ENCODE measurements at places on chromosomes 11 and 22.

DNA sequence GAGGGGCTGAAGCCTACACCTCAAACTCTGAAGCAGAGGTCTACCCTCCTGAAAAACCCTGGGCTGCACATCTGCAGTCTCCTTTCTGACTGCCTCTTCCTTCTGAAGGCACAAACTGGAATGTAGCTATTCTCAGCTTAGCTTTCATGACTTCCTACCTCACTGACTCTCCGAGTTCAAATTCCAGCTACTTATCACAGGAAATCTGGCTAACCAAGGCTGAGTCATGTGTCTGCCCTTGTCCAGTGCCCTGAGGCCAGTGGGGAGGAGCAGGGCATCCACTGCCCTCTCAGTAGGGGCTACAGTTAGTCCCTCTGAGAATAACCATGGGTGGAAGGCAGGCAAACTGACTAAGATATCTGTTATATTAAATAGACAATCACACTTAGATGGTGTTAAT, 29.2 kb downstream of the PDGFD start:
- no peak for DNase-seq

- DNase-seq = no peak
Measured at GRCh38 chr11:47499161-47499560, 50.2 kb upstream of the RAPSN start.

- no peak for DNase-seq
Measured at GRCh38 chr11:1116104-1116503, 41.4 kb downstream of the MUC2 start.

GRCh38 chr11:28228196-28228895, 120.2 kb downstream of the METTL15 start:
- no peak for DNase-seq

DNA sequence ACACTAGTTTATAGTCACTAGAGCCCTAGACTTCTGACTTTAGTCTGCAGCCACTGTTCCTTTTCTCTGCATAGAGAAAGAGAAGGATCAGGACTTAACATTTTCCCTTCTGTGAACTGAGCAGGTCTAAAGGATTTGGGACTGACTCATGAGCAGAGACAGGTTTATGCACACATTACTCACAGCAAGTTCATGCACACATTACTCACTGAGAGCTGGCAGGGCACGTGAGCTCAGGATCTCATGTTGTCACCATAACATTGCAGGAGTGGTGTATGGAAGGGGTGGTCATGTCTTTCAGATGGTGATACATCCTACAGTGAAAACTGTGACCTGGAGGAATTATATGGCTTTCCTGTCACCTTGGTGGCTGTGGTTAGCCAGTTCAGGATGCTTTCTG, 56.4 kb downstream of the CEP164 start:
- no peak for DNase-seq

DNA sequence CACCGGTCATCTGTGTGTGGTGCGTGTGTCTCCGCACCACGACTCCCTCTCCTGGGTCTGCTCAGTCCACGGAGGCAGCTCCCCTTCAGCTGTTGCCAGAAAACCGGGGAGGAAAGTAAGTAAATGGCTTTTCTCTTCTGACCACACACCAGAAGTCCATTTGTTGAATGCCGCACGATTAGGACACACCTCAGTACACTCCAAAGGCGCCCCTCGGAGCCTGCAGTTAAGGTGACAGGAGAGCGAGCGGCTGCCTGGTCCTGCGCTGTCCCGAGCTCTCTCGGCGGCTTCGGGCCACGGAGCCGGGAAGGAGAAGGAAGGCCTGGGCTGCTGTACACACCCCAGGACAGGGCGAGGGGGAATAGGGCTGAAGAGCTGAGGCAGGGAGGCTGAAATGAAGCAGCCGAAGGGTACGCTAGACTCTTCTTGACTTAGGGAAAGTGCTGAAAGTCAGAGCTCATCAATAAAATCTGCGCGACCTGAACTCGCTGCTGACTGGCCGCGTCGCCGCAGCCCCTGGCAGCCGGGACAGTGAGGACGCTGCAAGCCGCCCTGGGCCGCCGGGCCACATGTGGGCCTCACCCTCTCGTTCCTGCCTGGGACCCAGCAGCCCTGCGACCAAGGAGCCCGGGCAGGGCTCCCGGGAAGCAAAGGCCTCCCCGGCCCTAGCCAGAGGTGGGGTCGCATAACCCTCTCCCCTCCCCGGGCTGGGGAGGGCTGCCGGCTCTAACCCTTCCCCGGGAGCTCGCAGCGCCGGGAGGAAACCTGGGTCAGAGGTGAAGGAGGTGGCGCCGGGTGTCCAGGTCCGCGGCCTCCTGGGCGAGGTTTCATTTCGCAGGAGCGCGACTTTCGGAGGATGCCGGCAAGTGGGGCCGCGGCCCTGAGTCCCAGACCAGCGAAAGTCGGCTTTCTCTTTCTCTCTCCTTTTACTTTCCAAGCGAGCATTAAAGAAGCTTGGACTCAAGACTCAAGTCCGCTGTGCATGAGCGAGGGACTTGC, 1.6 kb upstream of the PAX6 start:
- DNase-seq = peak; percentile 94

- no peak for DNase-seq
Measured at GRCh38 chr11:91147885-91148284, 925.0 kb upstream of the CHORDC1 start.

- peak; percentile 81 for DNase-seq
Measured at GRCh38 chr11:2194877-2195755, 23.5 kb upstream of the TH start.

DNA sequence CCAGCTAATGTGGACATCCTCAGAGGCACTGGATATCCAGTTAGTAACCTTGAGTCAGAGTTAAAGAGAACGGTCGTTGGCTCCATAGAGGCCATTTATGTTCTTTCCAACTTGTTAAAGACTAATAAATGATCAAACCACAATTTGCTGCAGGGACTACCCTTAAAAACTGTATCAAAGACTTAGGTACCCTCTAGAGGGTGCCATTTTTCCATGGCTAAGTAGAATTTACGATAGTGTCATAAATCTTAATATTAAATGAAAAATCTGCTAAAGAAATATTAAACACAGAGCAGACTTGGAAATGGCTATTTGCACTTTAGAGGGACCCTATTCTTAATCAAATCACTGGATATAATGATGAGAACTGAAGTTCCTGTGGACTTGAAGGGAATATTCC, 685.2 kb upstream of the CHORDC1 start:
- DNase-seq = no peak

DNA sequence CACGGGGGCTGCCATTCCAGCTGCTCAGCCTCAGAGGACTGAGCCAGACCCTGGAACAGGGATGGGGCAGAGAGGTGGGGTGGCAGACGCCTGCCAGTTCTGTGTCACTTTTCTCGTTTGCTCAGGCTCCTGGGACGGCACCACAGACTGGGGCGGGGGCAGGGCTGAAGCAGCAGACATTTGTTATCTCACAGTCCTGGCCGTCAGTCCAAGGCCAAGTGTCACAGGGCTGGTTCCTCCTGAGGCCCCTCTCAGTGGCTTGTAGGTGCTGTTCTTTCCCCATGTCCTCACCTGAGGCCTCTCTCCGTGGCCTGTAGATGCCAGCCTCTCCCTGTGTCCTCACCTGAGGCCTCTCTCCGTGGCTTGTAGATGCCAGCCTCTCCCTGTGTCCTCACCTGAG, 24.7 kb downstream of the TPCN2 start:
- DNase-seq = no peak

DNA sequence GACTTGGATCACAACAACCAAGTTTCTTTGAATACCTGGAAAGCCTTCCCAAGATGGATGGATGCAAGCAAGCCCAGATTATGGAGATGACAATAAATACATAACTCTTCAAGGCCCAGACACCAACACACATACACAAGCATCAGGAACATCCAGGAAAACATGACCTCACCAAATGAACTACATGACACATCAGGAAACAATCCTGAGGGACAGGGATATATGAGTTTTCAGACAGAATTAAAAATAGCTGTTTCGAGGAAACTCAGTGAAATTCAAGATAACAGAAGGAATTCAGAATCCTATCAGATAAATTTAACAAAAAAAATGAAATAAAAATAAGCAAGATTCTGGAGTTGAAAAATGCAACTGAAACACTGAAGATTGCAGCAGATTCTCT, 659.4 kb downstream of the METTL15 start:
- no peak for DNase-seq

DNA sequence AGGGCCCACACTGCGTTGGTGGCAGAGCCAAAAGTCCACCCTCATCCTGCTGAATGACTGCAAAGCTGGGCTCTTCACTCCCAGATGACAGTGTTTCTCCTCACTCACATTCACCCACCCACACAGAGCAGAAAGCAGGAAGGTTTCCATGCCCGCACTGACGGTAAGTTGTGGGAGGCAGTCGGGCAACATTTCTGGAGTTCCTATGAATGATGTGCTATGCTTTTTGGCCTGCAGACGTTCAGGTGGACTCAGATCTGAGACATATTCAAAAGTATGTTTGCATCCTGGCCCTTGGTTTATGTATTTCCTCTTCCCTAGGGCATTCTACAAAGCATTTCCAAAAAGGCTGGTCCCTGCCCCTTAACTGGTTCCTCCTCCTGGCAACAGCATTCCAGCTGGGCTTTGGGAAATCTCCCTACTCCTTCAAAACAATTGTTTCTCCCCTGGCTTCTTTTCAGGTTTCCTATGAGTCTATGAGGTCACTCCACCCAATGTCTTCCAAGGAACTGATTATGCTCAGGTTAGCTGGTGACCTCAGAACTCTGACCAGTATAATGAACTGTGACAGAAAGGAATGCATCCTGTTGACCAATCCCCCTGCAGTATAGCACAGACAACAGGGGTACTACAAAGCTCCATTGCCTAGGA, 36.4 kb downstream of the PACSIN2 start:
- peak; percentile 56 for DNase-seq

- DNase-seq = no peak
Measured at GRCh38 chr11:8914661-8915018, 3.7 kb downstream of the AKIP1 start.

DNA sequence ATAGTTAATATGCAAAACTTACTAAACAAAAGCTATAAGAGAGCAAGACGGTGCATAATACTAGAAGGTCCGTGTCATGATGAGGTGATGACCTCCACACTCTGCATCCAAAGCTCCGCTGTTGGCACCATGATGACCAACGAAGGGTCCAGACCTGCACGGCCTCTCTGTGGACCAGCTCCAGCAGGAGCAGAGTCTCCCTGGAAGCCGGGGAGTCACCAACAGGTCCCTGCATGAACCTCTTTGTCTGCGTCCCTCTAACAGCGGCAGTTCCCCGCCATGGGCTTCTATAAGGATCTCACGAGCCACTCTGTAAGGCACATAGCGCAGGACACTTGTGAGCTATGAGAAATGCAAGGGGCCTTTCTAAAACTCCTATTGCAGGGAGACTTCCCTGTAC, 517.3 kb downstream of the BRD1 start:
- no peak for DNase-seq

- DNase-seq = peak; percentile 60
Measured at GRCh38 chr11:23540101-23540561, 679.9 kb upstream of the CCDC179 start.

DNA sequence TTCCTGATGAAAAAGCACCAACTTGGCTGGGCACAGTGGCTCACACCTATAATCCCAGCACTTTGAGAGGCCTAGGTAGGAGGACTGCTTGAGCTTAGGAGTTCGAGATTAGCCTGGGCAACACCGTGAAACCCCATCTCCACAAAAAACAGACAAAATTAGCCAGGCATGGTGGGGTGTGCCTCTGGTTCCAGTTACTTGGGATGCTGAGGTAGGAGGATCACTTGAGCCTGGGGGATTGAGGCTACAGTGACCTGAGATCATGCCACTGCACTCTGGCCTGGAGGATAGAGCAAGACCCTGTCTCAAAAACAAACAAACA, 3.0 kb downstream of the HPS4 start:
- no peak for DNase-seq

GRCh38 chr22:25083807-25084200, 115.9 kb upstream of the CRYBB3 start:
- DNase-seq = peak; percentile 68

- no peak for DNase-seq
Measured at GRCh38 chr11:82972103-82972502, 70.6 kb downstream of the DDIAS start.

DNA sequence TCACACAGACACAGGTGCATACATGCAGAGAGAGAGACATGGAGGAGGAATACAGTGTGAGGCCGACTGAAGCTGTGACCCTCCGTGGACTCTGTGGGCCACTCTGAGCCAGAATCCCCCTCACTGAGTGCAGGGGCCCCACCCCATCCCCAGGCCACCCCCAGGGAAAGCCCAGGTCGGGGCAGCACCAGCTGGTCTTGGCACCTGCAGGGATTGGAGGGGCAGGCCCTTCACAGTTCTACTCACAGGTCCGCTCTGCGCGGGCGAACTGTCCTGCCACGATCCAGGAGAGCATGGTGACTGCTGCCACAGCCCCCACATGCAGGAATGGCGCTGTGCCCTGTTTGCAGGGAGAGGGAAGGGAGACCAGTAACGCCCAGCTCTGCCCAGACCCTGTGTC, 16.3 kb upstream of the KLHL35 start:
- DNase-seq = no peak

DNA sequence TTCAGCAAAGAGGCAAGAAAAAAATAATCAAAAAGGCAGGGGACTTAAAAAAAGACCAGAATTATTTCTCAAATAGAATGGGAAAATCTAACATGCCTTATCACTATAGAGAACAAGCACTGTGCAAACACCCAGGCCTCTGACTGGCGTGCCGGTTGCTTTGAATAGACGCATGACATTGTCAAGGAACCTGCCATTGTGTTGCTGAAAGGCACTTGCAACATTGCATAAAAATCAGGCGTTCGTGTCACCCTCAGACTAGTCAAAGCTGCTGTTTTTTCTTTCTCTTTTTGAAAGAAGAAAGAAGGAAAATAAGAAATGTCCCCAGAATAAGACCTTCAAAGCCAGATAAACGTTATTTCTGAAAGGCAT, 549.3 kb upstream of the CADM1 start:
- DNase-seq = peak; percentile 55

- no peak for DNase-seq
Measured at GRCh38 chr11:7031471-7031871, 11.2 kb downstream of the NLRP14 start.

DNA sequence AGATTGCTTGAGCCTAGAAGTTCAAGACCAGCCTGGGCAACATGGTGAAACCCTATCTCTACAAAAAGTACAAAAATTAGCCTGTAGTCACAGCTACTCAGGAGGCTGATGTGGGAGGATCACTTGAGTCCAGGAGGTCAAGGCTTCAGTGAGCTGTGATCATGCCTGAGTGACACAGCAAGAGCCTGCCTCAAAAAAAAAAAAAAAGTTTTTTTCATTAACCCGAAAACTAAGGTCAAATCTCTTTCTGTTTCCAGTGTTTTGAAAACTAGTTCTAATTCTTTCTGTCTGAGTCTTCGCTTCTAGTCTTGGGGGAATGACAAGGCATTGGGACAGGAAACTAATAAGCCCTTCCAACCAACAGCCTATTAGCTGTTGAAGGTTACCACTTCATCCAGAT, 57.6 kb downstream of the LIF start:
- no peak for DNase-seq

- DNase-seq = peak; percentile 56
Measured at GRCh38 chr22:29479417-29480261, at the start of gene NEFH. Gene NEFH, plus strand, starts transcription at chr22:29480218. Its CDS starts 45 bp downstream, at chr22:29480263.

GRCh38 chr11:126153972-126154371, 57.5 kb downstream of the RPUSD4 start:
- DNase-seq = peak; percentile 82

- peak; percentile 8 for DNase-seq
Measured at GRCh38 chr11:93903989-93904388, 53.6 kb upstream of the VSTM5 start.

All from neural progenitor cell (in vitro differentiated cells).